ENCODE measurements at places on chromosomes 1 and 21. TPM values are rescaled to one million over a fixed set of nuclear protein-coding genes. Genes with fewer than 3 reads are reported as not detected.

Gene SPRR2E
- not detected for total RNA-seq

Gene OR10J1
- total RNA-seq = not detected

Gene CENPF
- 17.7 TPM for total RNA-seq

Gene SYNC
- 11.3 TPM for total RNA-seq

Gene BMP8B
- under 0.01 TPM for total RNA-seq

Gene CD34
- 14.7 TPM for total RNA-seq

Gene NPPB
- not detected for total RNA-seq

- no peak for DNase-seq
Observed at GRCh38 chr1:20345419-20345818, 54.7 kb downstream of the VWA5B1 start.

DNA sequence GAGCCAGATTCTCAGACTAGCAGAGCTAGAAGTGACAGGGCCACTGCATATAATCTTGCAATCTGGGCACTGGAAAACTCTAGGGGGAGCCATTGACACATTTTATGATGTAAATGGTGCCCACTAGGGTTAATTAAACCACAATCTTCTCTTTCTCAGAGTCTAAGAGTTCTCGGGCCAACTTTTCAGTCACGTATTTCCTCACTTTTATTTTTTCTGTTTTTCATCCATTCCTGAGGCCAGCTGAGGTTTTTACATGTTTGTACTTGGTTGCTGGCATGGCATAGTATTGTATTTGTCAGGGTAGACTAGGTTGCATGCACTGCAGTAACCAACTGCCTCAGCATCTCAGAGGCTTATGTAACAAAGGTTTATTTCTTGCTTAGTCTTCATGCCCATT lies 138.2 kb downstream of the ZNF326 start:
- peak; percentile 23 for DNase-seq

- DNase-seq = no peak
Observed at GRCh38 chr1:56084246-56084645, 495.1 kb downstream of the PLPP3 start.

DNA sequence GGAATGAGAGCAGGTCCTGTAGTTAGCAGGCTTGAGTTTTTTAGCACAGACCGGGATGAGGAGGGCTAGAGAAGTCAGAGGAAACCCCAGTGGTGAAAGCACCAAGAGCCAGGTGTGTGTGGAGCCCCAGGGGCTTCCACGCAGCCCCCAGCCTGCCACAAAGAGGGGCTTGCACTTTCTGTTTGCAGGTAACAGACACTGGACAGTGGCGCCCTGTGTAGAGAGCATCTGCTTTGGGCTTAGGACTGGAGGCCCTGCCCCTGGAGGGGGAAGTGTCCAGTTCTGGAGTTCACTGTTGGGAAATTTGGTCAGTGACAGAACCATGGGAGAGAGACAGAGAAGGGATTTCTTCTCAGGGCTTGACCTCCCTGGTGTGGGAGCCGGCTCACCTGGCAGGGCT lies 19.5 kb downstream of the AGT start:
- DNase-seq = no peak

DNA sequence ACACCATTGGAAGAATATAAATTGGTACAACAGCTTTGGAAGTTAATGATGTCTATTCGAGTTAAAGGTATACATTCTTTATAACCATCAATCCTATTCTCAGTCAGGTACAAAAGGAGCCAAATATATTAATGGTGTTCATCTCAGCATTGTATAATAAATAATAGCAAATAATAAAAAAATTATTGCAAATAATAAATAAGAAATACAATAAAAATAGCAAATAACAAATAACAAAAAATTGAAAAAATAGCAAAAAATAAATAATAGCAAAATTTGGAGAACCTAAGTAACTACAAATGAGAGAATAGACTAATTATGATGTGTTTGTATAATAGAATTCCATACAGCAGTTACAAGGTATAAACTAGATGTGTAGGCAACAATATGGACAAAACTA lies 25.6 kb upstream of the NRIP1 start:
- DNase-seq = no peak

DNA sequence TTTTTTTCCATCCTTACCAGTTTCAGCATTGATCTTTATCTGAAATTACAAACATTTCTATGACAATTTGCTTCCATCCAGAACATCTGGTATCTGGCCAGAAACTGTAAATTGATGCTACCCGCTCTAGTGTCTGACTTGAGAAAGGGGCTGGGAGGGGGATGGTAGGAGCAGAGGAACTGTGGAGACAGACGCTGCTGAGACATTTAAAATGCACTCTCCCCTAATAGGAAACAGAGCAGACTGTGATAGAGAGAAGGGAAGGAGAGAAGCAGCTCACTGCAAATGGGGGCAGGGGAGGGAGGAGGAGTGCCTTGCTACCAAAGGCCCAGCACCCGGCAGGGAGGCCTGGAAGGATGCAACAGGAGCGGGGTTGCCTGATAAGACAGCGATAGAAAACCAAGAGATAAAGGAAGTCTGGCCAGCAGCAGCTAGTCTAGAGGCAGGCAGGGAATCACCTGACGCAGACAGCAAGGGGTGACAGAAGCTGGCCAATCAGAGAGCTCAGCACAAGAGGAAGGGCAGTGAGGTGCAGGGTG lies 195.5 kb upstream of the NFIA start:
- DNase-seq = no peak

DNA sequence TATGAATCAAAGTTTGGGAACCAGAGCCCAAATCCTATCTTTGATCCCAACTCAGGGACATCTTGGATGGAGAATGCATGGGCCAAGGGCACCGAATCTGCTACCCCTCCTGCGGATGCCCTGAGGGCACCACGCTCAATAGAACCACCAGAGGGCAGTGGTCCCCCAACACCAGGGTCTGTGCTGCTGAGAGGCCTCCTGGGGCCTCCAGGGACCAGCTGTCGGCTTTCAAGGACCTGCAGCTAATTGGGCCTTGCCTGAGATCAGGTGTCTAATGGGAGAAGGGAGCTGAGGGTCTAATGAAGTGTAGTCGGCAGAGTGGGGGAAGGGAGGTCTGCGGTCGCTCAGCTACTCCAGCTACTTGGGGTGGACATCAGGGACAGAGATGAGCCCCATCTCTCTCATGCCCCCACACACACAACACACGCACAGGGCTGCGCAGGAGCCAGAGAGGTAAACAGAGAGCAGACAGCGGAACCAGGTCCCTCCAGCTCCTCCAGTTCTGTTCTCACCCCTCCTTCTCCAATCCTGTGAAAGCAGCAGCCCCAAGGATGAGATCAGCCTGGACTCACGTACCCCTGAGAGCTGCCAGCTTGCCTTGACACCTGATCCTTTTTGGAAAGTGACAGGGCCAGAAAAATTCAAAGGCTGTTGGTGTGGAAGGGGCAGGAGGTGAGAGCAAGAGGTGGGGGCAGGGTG lies 34.9 kb upstream of the PPP1R15B start:
- peak; percentile 74 for DNase-seq

DNA sequence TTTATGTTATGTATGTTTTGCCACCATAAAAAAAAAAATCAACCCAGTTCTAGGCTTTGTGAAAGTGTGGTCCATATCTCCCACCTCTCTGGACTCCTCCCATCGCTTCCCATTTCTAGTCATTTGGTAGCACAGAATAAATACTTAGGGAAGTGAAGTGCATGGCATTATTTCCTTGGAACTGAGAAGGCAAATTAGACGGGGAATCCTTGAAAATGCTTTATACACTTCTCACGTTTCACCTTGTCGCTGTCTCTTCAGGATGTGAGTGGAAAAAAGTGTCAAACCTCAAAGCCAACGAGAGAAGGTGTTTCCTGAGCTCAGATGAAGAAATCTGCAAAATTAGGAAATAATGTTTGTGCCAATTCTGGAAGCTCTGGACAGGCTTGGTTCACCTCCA lies 209.9 kb downstream of the ATG4C start:
- no peak for DNase-seq

Data from lung microvascular endothelial cell (primary cell).